GM04504 (cell line): ENCODE measurements at places on chromosomes 11 and 22.

DNA sequence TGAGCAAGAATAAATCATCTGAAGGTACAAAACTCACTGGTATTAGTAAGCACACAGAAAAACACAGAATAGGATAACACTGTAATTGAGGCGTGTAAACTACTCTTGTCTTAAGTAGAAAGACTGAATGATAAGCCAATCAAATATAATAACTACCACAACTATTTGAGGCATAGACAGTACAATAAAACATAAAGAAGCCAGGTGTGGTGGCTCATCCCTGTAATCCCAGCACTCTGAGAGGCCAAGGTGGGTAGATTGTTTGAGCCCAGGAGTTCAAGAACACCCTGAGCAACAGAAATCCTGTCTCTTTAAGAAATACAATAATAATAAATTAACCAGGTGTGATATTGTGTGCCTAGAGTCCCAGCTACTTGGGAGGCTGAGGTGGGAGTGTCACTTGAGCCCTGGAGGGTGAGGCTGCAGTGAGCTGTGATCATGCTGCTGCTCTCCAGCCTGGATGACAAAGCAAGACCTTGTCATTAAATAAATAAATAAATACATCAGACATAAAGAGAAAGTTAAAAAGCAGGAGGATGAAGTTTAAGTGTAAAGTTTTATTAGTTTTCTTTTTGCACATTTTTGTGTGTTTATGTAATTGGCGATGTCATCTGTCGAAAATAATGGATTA is 390.6 kb downstream of the DYNC2H1 start:
- no peak for DNase-seq

DNA sequence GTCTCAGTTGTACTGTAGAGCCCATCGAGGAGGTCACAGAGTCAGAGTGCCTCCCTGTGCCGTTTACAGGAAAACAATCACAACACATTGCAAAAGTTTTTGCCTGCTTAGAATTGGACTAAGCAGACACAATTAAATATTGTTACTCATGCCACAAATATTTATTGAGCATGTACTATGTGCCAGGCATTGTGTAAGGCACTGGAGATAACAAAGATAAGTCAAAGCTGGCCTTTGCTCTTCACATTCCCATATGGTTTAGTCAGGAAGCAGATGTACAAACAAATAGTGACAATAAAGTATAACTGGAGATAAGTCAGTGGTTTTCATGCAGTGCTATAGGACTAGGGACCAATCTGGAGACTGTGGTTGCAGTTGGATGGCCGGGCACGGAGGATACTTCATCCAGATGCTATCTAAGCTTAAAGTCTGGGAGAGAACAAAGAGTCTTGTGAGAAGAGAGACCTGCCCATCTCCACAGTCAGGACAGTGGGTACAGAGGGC is 550.7 kb downstream of the INSC start:
- peak; percentile 0 for DNase-seq

DNA sequence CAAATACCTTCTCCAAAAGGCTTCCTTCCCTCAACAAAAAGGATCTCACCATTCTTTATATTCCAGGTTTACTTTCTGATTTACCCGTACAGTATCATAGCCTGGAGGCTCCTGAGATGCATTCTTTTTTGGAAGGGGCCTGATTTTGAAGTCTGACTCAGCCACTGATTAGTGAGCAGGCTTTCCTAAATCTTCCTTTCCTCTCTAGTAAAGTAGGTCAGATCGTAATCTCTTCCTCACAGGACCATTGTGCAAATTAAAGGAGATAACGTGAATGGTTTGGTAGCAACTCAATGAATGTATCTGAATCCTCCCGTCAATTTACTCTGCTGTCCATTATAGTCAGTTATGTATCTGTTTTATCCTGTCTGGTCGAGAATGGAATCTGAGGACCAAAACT is 227.7 kb upstream of the ANO5 start:
- no peak for DNase-seq

GRCh38 chr11:88604260-88604659 is 266.7 kb upstream of the CTSC start:
- DNase-seq: no peak

DNA sequence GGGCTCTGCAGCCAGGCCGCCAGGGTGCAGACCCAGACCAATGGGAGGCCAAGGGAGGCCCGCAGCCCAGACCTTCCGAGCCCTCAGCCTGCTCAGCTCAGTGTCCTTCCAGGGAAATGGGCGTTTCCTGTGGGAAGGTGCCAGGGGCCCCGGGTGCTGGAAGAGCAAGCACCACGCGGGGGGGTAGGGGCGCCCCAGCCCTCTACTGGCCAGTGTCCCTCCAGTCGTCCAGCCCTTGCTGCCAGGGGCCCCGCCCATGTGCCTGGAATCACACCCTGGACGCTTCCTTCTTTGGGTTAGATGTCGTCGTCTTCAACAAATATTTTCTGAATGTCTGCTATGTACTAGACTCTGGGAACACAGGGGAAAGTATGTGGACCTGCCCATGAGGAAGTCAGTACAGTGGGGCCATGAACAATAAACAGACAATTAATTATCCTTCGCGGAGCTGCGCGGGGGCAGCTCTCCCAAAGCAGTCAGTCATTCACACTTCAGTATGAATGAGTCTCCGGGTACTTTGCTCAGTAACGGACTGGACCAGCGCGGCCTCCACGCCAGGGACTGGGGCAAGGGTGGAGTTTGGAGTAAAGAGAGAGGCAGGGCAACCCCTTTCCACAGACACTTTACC is 60.2 kb downstream of the CDKN1C start:
- peak; percentile 78 for DNase-seq

DNA sequence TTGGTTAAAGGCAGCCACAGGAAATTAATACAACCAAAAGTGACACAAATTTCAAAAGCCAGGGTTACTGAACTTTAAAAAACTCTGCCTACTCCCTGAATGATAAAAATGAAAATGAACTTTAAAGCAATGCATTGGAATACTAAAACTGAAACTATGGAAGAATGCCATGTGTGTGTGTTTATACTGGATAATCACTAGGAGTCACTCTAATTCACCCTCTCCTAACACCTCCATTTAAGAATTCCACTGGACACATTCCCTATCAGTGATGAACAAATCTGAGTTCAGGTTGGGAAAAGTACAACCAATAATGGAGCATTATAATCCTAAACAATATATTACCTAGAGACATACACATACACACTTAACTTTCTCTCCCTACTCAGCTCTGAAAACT is 27.5 kb upstream of the PLAAT3 start:
- no peak for DNase-seq

- no peak for DNase-seq
Measured at GRCh38 chr11:44344921-44345320, 35.0 kb upstream of the ALX4 start.

DNA sequence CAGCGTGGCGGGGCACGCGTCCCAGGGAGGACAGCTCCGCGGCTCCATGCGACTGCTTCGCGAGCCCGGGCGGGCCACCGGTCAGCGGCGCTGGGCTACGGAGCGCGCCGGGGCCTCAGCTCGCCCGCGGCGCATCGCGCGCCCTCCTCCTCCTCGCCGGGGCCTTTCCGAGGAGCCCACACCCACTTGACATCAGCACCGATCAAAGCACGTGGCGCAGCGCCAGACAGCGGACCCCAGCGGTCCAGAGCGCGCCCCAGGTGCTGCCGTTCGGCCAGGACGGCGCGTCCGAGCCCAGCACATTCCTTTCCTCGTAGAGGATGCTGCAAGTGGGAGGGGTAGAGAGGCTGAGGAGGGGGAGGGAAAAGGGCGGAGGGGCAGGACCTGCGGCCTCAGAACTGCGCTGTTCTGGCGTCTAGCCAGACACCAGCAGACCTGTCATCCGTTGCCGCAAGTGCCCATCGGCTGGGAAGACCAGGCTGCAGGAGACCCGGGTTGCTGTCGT is 88.6 kb downstream of the PLEKHA7 start:
- DNase-seq: no peak

- no peak for DNase-seq
Measured at GRCh38 chr22:43298062-43298801, 44.9 kb downstream of the SCUBE1 start.

DNA sequence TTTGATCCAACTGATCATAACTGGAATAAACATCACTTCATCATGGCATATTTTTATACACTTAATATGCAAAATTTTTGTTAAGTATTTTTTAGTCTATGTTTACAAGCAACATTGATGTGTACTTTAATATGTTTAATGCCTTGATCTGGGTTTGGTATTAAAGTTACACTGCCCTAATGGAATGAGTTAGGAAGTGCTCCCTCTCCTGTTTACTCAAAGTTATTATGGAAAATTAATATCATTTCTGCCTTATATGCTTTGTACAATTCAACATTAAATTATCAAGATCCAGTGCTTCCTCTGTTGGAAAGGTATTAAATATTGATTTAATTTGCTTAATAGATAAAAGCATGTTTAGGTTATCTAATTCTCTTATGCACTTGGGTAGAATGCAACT is 927.3 kb upstream of the RAG2 start:
- no peak for DNase-seq
